Foreskin keratinocyte (primary cell): ENCODE measurements at places on chromosomes 12 and 14.

DNA sequence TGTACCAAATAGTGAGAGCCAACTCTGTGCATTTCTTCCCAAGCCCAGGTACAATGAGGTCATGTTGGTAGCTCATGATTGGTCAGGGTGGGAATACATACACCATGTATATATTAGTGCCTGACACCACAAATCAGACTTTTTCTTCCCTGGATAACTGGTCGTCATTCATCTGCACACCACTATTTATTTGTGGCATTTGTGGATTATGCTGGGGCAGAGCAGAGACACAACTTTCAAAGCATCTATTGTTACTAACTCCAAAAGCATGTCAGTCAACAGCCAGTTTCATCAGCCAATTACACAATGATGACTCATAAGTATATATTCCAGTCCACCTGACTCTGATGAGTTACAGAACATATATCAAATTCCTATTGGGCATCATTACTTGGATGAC, 181.7 kb downstream of the ADAMTS20 start:
- peak; percentile 96 for DNase-seq

GRCh38 chr14:76964695-76965094, 63.8 kb downstream of the IRF2BPL start:
- no peak for DNase-seq

DNA sequence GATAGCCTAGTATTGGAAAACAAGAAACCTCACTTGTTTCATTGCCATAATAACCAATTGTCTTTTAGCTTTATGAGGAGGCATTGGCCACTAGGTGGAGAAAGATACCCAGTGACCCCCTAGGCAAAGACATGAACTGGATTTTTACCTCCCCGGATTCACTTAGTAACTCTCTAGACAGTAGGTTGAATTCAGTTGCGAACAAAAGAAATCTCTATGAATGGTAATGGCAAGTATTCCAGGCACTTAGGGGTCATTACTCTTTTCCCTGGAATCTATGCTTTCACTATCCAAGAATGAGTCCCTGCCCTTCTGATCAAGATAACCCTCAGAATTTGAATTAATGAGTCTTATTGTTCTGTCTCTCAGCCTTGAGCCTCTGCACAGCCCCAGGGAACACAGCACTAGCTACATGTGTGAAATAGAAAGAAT, 29.5 kb upstream of the RHOJ start:
- DNase-seq: peak; percentile 82

- DNase-seq: no peak
These were observed 16.1 kb upstream of the KRT73 start for GRCh38 chr12:52634266-52635056.

DNA sequence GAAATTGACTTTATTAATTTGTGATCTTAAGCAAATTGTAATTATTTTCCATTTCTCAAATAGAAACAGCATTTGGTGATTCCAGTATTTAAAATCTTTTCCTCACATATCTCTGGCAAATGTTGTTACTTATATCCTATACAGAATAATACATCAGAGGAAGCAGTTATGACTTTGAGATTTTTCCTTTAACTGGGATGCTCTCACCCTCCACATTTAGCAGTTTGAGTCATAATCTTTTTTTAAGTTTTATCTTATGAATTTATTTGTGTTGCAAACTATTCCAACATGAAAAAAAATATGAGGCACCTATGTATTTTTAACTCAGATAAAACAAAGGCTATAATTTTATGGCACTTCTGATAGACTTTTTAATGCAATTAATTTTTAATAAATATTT, 311.8 kb downstream of the TMTC2 start:
- DNase-seq: no peak

DNA sequence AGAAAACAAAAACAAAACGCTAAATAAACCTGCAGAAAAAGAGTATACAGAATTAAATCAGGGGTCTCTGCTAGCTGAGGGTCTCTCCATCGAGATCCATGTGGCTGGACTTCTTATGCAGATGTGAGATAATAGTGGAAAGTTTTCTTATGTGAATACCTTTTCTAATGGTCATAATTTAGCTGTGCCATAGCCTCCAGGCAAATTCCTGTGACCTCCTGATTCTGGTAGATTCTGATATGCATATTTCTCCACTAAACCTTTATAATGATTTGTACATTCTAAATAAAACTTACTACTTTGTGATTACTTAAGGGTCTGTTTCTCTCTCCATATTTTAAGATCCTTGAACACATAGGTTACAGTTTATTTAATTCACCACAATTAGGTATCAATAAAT, 1002.6 kb downstream of the GALC start:
- no peak for DNase-seq

- DNase-seq: no peak
These were observed 5.2 kb upstream of the RNASE6 start for GRCh38 chr14:20775901-20776300.
